ENCODE measurements at places on chromosomes 4 and X.

GRCh38 chrX:117998171-117998570, 118.4 kb downstream of the KLHL13 start:
- no peak for DNase-seq

DNA sequence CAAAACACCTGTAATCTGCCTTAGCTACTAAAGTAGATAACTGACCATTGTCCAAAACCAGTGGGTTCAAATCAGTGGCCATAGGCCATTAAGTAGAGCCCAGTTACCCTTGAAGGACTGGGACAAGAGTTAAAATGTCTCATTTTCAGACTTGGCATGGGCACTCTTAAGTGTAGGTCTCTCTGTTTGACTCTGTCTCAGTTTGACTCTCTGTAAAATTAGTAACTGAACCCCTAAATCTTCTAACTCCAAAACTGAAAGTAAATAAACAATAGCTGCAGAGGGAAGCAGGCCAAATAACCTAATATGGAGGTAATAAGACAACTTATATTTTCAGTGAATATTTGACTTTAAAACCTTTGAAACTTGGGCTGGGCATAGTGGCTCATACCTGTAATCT, 89.1 kb downstream of the SLC16A2 start:
- DNase-seq: no peak

- DNase-seq: no peak
Observed at GRCh38 chr4:112083587-112084347, 61.5 kb upstream of the FAM241A start.

- DNase-seq: no peak
Observed at GRCh38 chr4:89957046-89957926, 62.6 kb downstream of the MMRN1 start.

DNA sequence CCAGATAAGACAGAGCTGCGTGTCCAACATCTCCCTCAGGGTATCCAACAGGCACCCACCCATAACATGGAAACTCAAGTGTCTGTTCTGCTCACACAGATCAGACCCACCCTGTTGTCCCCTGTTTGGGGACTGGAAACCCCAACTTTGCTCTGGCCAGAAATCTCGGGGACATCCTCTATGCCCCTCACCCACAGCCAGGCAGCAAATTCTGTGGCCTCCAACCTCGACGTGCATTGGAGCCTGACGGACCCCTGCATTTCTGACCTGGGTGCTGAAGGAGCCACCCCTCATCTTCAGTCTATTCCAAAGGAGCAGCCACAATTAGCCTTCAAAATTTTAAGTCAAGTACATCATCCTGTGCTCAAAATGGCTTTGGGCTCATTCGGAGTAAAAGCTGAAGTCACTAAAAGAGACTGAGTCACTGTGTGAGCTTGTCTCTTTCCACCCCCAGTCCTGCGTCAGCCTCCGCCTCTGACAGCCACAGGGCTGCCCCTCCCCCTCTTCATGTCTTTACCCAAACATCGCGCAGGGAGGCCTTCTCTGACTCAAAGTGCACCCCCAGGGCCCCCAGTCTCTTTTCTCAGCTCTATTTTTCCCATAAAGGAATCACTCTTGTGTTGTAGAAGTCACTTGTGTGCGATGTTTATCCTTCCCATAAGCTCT, 24.4 kb upstream of the PDE6B start:
- peak; percentile 50 for DNase-seq

- DNase-seq: no peak
Observed at GRCh38 chr4:113445286-113445685, 316.3 kb downstream of the CAMK2D start.

DNA sequence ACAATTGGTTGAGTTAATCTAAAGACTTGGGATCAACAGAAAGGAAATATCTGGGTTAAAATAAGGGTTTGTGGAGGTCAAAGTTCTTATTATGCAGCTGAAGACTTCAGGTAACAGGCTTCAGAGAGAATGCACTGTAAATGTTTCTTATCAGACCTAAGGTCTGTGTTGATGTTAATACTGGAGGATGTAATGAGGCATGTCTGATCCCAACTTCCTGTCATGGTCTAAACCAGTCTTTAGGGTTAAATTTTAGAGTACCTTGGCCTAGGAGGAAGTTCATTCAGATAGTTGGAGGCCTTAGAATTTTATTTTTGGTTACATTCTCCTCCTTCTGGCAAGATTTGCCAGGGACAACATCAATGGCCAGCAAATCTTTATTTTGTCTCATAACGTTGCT, 72.1 kb upstream of the GC start:
- DNase-seq: no peak

GRCh38 chr4:101693842-101694398, 96.6 kb upstream of the BANK1 start:
- DNase-seq: no peak

DNA sequence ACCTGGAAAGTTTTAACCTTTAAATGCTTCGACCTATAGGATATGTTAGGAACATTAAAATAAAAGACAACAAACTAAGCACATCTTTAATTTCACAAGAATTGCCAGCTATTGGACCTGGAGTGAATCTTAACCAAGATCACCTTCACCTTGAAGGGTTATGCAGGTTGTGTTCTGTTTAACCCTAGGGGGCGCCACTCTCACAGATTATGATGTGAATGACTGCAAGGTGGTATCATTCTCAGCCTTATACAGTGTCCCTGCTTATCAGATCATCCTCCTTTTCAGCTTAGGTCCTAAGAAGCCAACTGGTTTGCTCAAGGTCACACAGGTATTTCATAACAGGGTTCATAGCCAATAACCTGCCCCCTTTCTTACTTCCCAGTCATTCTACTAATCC, 23.5 kb downstream of the INTS6L start:
- peak; percentile 4 for DNase-seq

GRCh38 chr4:10201381-10202223, 85.0 kb upstream of the WDR1 start:
- no peak for DNase-seq

DNA sequence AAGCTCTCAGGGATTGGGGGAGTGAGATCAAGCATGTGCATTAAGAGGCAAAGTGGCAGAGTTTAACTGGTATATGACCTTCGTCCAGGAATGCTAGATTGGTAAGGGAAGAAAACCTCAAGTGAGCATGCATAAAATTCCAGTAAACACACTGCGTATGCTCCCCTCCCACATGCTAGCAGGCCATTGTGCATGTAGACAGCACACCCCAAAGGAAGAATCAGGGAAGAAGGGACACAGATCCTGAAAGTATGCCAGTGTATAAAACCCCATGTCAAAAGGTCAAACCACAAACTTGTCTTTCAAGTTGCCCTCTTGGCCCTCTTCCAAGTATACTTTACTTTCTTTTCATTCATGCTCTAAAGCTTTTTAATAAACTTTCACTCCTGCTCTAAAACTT, 405.2 kb upstream of the CNKSR2 start:
- DNase-seq: no peak

- DNase-seq: no peak
Observed at GRCh38 chrX:24498181-24498580, 33.1 kb downstream of the PDK3 start.

GRCh38 chr4:174865418-174865985, 36.5 kb upstream of the GLRA3 start:
- no peak for DNase-seq

- DNase-seq: no peak
Observed at GRCh38 chrX:8404471-8404870, 60.2 kb upstream of the VCX3B start.

DNA sequence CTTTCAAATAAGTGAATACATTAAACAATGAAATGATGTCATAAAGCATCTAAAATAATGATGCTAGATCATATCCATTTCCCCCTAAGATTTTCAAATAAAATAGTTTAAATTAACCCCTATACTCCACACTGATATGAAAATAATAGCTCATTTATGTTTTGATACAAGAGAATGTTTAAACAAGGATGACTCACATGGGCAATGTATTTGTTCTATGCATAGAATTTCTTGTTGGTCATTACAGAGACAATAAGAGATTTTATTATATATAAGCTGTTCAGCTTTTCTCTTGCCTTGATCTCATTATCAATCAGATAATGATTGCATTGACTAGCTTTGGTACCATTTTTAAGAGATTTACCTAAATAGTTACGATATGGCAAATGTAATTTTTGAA, 411.7 kb downstream of the ARHGAP24 start:
- no peak for DNase-seq

DNA sequence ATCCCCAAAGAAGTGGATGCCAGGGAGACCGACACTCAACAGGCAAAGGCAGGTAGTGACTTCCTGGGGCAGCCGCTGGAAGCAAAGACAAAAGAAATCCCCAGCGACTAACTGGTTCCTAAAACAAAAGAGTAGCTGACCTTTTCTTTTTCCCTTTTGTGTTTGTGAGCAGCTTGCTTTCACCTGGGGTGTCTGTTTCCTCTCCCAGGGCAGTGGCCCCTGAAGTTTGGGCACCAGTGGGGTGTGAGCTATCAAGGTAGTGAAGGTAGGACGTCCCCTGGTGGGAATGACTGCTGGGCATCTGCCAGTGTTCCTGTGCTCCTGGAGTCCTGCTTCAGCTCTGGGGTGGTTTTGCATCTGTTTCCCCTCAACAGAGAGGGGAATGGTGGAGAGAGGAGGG, 41.6 kb upstream of the STIM2 start:
- DNase-seq: no peak

DNA sequence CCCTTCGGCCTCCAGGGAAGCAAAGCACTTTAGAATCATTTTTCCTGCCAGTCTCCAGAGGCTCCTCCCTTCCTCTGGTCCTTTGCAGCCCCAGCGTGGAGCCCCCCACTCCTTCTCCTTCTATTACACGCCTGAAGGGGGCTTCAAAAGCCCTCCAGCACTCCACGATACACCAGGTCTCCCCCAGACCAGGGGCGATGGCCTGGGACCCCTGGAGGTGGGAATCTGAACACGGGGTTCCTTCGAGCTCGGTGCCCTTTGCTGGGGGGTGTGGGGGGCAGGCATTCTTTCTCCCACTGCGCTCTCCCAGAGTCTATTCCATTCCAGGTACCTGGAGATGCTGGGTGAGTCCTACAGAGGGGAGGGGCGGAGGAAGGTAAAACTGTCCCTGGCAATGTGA, 97.6 kb downstream of the HMX1 start:
- no peak for DNase-seq

DNA sequence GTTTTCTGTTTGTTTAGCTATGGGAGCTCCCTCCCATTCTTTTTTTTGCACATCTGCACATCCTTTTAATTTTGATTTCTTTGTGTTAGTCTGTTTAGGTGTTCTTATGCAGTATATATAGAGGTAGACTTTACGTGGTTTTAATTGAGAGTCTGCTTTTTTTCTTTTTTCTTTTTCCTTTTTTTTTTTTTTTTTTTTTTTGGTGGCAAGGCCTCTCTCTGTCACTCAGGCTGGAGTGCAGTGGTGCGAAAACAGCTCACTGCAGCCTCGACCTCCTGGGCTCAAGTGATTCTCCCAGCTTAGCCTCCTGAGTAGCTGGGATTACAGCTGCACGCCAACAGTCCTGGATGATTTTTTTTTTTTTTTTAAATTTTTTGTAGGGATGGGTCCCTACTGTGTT, 68.2 kb downstream of the FAM193A start:
- DNase-seq: no peak

- DNase-seq: peak; percentile 48
Observed at GRCh38 chr4:1309261-1310010, 19.7 kb downstream of the MAEA start.

DNA sequence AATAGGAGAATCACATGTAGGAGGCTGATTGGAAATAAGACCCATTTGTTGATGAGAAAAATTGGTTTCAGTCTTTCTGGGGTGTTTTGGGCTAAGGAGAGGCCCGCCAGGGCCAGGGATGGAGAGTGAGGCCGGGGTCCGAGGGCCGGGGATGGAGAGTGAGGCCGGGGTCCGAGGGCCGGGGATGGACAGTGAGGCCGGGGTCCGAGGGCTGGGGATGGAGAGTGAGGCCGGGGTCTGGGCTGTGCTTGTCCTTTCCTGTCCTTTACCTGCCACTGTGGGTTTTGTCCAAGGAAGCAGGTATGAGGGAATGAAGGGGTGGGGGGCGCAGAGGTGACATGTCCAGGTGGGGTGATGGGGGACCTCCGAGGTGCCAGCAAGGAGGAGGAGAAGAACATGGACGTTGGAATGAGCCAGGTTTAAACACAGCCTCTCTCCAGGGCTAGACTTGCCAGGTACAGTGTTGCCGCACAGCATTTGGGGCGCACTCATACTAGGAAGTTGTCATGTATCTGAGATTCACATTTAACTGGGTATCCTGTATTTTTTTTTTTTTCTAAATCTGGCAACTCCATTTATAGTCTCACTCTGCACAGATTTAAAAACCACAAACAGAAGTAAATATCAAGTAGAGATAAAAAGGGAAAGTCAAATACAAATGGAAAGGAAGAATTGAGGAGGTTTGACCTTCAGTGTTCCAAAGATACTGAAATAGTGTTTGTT, 8.8 kb downstream of the RGS12 start:
- no peak for DNase-seq

GRCh38 chr4:186642530-186642929, 81.1 kb downstream of the FAT1 start:
- DNase-seq: no peak

DNA sequence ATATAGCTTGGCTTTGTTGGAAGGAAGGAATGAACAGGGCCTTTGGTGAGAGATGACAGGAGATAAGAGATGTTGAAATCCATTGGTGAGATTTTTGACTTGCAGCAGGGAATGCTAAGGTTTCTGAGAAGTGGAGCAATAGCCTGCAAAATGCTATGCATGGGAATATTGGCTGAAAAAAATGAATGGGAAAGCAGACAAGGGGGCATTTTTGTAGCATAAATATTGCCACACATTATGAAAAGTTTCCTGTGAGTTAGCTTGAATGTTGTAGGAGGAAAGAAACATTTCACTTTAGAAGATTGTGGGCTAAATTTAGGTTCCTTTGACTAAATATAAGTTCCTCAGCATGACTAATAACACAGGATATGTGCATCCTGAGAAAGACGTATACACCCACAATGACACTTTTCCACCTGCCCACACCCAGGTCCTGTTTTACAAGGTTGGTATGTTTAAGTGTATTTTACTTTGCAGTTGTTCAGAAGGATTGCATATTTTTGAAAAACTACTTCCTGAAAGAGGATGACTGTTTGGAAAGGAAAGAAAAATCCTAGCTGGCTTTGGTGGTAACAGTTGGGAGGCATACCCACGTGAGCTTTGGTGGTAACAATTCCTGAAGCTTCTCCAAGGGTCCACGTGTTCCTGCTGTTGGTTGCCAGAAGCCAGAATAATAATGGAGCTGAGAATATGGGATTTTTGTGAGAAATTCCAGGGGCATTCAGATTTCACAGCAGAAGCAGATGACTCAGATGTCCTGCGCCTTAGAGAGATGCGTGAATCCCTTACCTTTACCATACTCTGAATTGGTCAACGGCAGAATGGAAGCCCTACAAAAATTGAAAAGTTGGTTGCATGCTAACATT, 28.5 kb downstream of the PHEX start:
- no peak for DNase-seq

DNA sequence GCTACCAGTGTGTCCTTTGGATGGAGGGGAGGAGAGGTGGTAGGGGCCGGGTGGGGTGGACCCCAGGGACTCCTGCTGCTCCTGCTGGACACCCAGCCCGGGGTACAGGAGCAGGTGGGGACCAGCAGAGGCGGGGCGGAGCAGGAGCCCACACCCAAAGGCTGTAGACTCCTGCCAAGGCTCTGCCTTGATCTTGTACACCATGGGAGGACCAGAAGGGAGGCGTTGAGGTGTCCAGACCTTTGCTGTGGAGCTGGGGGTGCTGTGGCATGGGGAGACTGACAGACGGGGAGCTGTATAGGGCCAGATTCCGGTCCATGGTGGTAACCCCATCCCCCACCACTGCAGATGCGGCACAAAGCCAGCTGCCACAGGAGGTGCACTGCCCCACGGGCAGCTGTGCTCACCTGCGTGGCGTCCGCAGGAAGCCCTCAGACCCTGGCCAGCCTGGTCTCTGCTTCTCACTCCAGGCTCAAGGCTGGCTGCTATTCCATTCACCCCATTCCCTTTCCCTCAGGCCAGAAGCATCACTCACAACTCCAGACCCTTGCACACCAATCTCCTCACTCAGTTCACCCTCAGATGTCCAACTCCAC, 5.0 kb upstream of the SLC26A1 start:
- no peak for DNase-seq

Data from activated T-cell treated with anti-CD3 and anti-CD28 coated beads for 24 hours (primary cell).